ENCODE measurements at places on chromosomes 5 and 9.
A peak's percentile ranks its signal among the peaks of the same experiment; 100 is the strongest.

- no peak for DNase-seq
These were observed 133.3 kb downstream of the CACNA1B start for GRCh38 chr9:138010861-138011260.

GRCh38 chr9:115278326-115279035 is 160.5 kb upstream of the TNC start:
- DNase-seq: no peak

DNA sequence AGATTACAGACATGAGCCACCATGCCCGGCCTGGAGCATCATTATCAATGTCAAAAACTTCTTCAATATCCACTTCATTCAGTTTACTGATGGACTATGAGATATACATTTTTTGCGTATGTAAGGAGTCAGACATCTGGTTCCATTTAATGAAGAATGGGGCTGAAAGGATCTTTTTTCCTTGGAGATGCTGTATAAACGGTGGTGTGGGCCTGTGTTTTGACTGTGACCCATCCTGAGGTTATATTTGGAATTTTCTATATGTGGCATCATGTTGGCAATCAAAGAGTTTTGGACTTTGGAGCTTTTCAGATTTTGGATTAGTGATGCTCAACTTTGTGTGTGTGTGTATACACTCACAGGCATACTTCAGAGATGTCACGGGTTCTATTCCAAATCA is 85.7 kb upstream of the FBXL17 start:
- no peak for DNase-seq

- DNase-seq: no peak
These were observed 40.4 kb upstream of the SMU1 start for GRCh38 chr9:33116860-33117259.

DNA sequence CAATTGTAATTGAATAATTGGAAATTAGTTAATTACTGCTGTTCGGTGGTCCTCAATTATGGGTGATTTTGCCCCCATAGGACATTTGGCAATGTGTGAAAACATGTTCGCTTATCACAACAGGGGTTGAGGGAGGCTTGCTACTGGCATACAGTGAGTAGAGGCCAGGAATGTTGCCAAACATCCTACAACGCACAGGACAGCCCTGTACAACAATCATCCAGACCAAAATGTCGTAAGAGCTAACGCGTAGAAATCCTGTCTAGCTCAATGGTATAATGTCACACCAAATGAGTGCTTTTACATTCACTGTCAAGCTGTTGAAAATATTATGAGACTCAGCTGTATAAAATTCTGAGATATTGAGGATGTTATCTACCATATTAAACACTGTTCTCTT is 464.4 kb upstream of the TUSC1 start:
- no peak for DNase-seq

DNA sequence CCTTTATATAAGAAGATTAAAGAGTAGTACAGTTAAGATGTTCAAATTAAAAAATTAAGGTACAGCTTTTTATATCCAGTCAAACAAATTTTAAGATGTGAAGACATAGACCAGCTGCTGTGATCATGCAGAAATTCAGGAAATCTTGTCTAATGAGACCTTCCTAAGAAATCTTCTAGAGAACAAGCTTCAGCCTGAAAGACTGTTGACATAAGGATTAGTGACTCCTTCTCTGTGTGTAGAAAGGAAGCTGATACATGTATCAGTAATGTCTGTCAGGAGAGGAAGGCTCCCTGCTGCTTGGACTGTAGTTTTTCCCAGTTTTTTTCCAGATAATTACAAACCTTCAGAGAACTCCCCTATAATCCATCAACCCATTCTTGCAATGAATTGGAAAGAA is 75.8 kb upstream of the PCSK5 start:
- no peak for DNase-seq

- DNase-seq: no peak
These were observed 73.4 kb downstream of the SGCD start for GRCh38 chr5:156400231-156400986.

DNA sequence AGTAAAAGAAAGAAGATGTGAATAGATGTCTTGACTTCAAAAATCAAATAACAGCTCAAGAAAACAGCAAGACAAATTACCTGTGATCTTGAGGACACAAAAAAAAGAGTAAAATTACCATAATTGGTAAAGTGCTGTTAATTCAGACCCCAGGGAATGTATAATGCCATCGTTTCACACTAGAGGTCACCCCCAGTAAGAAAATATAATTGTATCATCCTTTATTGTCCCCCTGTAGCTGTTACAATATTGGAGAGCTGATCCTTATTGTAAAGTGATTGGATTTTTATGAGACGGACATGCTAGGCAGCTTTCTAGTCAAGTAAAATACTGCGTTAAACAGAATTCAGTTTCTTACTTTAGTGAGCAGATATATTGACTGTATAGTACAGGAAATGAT is 377.0 kb downstream of the TLE1 start:
- DNase-seq: no peak

DNA sequence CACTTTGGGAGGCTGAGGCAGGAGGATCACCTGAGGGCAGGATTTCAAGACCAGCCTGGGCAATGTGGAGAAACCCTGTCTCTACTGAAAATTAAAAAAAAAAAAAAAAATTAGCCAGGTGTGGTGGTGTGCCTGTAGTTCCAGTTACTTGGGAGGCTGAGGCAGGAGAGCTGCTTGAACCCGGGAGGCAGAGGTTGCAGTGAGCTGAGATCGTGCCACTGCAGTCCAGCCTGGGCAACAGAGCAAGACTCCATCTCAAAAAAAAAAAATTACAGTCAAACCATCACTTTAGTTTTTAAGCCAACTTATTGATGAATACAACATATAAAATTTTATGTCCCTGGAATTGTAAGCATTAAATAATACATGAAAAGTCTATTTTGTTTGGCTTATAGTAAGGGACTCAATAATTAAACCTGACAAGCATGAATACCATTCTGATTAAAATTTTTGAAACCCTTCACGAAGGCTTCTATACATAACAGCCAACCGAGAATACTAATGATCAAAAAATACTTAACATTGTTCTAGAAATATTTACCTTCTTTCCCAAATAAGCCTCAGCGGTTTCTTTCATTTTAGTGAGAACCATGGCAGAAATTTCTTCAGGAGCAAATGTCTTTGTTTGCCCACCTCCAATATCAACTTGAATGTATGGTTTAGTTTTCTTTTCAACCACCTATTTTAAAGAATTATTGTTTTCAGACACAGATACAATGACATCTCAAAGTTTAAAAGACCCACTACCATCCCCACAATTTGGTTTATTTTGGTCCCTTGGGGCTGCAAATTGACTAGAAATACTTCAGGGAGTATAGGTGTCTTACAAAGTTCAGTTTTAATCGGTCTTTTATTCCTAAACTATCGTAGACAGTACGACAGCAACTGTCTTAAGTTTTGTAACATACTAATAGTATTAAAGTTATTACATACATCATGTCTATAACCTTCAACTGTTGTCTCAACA is 1.2 kb downstream of the HSPA5 start:
- no peak for DNase-seq

- DNase-seq: no peak
These were observed 37.0 kb downstream of the PRUNE2 start for GRCh38 chr9:76868897-76869296.

DNA sequence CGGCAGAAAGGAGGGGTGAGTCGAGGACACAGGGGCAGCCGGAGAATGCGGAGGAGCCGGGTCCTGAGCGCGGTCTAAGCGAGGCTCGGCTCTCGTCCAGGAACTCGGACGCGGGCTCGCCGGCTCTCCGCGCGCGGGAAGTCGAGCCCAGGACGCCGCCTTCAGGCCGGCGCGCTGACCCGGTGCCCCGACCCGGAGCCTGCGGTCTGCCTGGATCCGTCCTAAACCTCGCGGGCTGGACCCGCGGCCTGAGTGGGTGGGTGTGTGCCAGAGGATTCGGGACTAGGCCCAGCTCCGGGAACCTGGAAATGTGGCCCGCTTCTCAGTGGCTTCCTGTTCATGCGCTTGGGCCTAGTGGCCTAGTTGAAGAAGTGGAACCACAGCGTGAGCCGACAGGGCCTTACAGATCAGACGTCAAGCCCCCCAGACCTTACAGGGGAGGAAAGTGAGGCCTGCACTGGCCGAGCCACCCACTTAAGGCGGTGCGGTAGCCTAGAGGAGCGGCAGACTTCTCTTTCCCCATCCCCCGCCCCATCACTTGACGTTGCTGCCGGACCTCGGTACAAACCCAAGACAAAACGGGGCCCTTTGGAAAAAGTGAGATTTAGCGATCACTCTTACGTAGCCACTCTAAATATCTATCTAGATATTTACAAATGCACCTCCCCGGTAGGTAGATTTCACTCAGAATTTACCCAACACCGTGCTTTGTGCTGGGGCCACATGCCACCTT is 1.2 kb downstream of the CDKN2B-AS1 start:
- DNase-seq: no peak

DNA sequence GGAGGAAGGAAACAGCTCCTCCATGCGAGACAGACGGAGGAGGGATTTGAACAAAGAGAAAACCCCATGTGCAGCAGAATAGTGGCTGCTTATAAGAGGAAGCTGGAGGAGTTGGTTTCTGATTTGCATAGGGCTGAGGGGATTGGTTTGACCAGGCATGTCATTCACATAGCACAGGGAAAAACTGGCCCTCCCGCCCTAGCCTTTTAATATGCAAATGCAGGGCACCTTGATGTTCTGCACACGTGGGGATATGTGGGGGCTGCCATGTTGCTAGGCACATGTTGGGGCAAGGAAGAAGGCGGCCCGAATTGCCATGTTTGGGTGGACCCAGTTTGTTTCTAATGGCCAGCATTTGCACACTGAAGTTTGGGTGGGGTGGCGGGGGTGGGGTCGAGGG is 42.2 kb downstream of the OSMR start:
- DNase-seq: no peak

- DNase-seq: no peak
These were observed 13.6 kb upstream of the HAVCR1 start for GRCh38 chr5:157072508-157072907.

DNA sequence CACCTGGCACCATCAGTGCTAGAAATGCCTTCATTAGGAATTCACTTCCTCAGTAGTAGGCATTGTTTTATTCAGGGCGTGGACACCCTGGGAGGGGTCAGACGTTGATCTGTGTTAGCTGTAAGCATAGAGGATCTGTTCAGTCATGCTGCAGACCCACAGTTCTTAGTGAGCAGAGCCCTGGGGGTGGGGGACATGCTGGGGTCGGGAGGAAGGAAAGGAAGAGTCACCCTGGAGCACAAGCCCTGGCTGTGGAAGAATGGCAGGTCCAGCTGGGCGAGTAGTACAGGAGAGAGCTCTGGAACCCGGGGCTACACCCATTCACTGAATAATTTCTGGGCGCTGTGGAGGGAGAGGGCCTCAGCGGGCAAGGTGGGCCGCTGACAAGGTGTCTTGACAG is 172.5 kb downstream of the FSTL4 start:
- DNase-seq: no peak

- no peak for DNase-seq
These were observed 48.0 kb downstream of the ZNF366 start for GRCh38 chr5:72459089-72459661.

- DNase-seq: peak; percentile 70
These were observed 16.4 kb upstream of the C5orf58 start for GRCh38 chr5:170216257-170216864.

GRCh38 chr5:177457852-177458681 is 11.5 kb downstream of the PRR7 start:
- no peak for DNase-seq

DNA sequence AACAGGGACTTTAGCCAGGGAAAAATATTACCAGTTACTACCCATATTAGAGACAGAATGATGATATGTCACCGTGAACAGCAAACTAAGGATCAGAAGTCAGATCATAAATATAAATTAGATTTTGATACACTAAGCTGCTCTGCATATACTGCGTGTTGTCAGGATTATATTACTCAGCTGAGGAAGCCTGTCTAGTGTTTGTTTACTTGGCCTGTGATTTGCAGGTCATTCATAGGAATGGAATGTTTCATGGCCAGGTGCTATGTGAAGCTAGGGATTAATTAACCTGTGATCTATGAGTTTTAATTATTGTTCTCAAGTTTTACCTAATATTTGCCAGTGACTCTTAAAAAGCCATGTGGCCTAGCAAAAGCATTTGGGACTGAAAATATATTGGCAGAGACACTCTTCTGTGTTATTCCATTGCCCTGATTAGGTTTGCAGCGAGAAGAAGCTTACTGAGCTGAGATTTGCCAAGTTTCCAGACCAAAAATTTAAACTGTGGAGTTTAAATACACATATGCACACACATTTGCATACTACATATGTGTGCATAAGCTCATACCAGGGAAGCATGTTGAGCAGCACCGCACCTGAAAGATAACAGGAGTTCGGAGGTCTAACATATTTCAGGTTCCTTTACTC is 496.3 kb upstream of the GRIA1 start:
- DNase-seq: no peak

GRCh38 chr5:56190497-56190896 is 42.6 kb downstream of the ANKRD55 start:
- DNase-seq: peak; percentile 79

GRCh38 chr5:138789771-138790242 is 36.6 kb downstream of the CTNNA1 start:
- DNase-seq: peak; percentile 67

GRCh38 chr9:134698587-134699342 is 57.2 kb downstream of the COL5A1 start:
- DNase-seq: peak; percentile 79

DNA sequence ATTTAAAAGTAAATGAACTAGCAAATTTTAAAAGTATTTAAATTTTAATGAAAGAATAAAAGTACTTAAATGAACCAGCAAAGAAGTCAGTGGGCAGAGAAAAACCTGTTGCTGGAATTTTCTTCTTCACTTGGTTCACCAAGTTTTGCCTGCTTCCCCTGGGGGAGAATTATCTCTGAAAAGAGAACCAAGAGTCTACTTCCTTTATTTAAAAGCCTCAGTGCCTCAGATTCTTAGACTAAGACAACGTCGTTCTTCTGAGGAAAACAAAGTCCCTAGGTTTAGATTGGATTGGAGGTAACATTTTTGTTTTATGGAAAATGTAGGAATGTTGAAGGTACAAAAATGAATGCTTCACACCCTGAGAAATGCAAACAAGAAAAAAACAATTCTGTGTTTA is 7.4 kb upstream of the KLF4 start:
- DNase-seq: peak; percentile 48

- DNase-seq: no peak
These were observed 40.0 kb downstream of the PRR16 start for GRCh38 chr5:120504057-120504456.

DNA sequence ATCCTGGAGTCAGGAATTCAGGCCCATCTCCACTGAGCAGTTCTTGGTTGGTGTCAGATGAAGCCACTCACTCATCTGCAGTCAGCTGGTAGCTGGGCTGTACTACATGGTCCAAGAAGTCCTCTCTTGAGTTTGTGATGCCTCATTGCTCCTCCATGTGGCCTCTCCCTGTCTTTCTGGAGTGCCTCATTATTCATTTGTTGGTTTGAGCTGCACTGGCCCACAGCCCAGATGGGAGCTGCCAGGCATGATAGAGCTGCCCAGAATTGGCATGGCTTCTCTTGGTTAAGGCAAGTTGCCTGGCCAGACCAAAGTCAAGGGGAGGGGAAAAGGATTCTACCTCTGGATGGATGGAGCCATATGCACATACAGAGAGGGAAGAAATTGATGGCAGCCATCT is 8.0 kb downstream of the PTCD2 start:
- no peak for DNase-seq
